ENCODE measurements at places on chromosomes 3 and 15.

DNA sequence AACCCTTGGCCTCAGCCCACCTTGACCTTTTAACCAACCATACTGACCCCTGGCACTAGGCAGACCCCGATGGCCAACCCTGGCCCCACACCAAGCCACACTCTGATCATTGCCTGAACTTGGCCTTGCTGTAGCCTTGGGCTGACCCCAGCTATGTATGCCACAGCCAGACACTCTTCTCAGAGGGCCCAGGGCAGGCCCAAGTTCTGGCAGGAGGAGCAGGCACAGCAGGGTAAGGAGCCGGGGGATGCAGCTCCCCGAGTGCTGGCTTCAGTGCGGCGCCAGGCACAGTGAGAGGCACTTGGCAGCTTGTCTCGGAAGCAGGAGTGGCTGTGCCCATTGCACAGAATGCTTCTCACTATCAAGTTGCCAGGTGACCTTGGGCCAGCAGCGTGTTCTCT lies 22.3 kb downstream of the PRR20G start:
- DNase-seq, result no peak

GRCh38 chr15:70856177-70856883 lies 2.4 kb upstream of the LARP6 start:
- DNase-seq, result no peak

GRCh38 chr3:136173939-136174490 lies 22.1 kb downstream of the MSL2 start:
- DNase-seq, result no peak

DNA sequence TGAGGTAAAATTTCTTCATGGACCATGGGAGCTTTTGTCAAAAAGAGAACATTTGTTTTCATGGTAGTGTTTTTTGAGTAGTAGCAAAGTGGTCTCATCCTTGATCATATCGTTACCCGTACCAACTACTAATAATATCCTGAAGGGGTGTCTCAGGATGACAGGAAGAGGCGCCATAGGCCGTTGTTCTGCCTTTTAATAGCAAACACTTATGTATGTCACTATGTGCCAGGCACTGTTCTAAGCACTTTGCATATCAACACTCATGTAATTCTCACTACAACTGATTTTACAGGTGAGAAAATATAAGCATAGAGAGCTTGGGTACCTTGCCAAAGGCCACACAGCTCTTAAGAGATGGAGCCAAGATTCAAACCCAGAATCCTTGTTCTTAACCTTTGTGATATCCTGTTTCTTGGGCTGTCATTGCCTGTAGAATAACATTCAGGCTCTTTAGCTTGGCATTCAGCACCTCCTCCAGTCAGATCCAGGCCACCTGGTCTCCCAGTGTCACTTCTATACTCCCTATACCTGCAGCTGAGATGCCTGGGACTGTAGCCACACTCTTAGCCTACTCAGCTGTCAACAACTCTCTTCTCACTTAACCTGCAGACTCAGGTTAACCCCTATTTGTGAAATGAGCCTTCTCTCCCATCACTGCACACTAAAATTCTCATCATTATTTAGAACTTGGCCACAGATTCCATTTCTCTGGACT lies 113.7 kb downstream of the USP13 start:
- no peak for DNase-seq

- no peak for DNase-seq
These were observed 25.0 kb downstream of the CTNNB1 start for GRCh38 chr3:41224120-41224806.

GRCh38 chr15:90872486-90873184 lies 4.2 kb downstream of the FURIN start:
- DNase-seq, result peak; percentile 63

- no peak for DNase-seq
These were observed 3.1 kb downstream of the AAGAB start for GRCh38 chr15:67251318-67251717.

DNA sequence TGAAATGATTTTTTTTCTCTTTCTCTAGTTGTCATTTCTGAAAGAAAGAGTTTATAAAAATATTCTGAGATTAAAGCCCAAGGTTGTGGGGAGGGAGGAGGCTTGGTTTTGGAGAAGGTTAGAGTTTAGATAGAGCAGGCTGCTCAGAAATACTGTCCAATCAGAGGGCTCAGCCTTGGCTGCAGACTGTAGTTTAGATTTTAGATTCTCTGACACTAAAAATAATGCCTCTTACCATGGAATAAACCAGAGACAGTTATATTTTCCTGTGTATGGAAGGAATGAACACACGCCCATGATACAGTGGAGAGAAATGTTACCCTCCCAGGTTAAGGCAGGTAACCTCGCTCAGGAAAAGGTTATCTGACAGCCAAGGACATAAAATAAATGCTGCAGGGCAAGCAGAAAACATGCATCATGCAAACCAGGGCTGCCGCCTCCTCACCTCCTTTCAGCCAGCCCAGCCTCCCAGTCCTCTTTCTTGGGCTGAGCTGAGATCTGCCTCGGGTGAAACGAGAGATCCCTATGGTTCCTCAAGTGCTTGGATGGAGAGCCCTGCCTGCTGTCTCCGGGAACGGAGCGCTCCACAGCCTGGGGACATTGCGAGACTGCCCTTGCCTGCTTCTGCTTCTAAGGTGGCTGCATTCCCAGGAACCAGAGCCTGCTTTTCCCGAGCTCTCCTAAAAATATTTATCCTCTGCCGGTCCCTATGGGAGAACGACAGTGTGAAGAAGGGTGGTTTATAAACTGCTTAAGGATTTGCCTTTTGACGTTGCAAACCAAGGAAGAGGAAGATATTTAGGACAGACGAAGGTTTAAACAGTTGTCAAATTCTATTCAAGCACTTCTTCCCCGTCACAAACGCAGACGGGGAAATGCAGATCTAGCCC lies 848 bp downstream of the NCEH1 start:
- DNase-seq, result peak; percentile 10

DNA sequence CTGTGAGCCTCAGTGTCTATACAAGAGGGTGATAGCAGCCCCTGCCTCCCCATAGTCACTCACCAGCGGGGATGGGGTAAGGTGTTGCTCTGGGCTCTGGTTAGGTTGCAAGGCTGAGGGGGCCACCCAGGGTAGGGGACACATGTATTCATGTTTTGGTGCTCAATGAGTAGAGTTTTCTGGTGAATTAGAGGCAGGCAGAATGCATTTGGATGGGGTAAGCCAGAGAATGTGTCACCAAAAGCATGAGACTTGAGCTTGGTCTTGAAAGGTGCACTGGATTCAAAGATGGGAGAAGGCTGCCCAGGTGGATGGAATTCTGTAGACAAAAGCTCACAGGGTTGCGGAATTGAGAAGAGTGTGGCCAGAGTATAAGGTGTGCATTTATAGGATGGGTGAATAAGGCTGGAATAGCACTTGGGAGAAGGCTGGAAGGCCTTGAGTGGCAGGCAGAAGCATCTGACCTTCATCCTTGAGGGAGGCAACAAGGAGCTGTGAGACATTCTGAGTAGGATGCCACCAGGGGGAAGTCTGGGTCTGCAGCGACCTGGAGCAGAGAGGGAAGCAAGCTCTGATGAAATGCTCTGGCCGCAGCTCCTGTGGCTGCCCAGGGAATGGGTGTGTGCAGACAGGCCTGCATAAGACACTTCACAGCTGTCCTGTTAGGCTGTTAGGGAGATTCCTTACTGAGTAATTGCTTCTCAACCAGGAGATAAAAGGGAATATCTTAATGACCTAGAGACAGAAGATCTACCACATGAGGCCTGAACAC lies 149.6 kb downstream of the CHDH start:
- DNase-seq, result no peak

DNA sequence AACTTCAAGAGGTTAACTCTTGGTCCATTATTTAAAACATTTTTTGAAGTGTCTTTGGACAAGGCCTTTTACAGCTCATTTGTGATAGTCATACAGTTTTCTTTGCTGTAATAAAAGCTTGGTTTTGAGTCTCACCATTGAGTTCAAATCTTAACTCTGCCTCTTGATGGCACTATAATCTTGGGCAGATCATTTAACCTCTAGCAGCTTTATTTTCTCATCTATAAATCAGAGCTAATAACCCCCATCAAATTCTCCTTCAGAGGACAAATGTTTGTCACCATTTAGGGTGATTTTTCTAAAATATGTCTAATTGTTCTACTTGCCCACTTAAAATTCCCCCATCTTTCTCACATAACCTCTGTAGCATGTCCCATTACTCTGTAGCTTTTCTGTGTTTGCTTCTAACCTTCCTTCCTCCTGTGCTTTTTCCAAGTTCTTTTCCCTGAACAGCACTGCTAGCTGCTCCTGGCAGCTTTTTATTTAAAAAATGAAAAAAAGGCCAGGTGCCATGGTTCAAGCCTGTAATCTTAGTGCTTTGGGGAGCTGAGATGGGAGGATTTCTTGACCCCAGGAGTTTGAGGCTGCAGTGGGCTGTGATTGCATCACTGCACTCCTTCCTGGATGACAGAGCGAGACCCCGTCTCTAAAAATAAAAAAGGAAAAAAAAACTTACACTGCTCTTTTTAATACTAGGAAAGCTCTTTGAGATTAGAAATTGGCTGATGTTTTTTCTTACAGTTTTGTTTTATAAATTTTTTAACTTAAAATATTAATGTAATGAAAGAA lies 28.5 kb downstream of the UBE2E1 start:
- DNase-seq, result no peak

- no peak for DNase-seq
These were observed 73.8 kb downstream of the IQSEC1 start for GRCh38 chr3:12999147-13000140.

DNA sequence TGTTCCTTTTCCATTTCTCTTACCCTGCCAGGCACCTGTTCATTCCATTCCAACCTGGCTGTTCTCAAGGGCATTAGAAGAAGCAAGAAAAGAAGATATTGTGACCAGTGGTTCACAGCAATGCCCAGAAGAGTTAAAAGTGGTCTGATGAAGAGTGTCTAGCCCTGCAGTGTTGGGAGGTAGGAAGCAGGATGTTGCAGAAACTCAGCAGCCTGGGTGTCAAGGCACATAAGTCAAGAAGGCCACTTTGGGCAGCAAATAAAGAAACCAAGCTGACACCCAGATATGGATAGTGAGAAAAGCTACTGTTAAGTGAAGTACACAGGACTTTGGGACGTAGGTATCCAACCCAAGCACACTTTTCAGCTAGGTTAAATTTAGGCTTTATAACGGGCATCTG lies 199.9 kb upstream of the SATB1 start:
- DNase-seq, result no peak

GRCh38 chr3:31321620-31322019 lies 211.1 kb upstream of the STT3B start:
- DNase-seq, result no peak

- DNase-seq, result no peak
These were observed 622.1 kb downstream of the IGSF11 start for GRCh38 chr3:118412503-118412902.

GRCh38 chr15:64895285-64896065 lies 16.2 kb upstream of the ANKDD1A start:
- DNase-seq, result peak; percentile 29

GRCh38 chr3:5675319-5675718 lies 487.8 kb downstream of the EDEM1 start:
- DNase-seq, result no peak

GRCh38 chr3:111246967-111247760 lies 175.5 kb downstream of the NECTIN3 start:
- DNase-seq, result no peak

- no peak for DNase-seq
These were observed 113.2 kb downstream of the DGKG start for GRCh38 chr3:186248850-186249249.

DNA sequence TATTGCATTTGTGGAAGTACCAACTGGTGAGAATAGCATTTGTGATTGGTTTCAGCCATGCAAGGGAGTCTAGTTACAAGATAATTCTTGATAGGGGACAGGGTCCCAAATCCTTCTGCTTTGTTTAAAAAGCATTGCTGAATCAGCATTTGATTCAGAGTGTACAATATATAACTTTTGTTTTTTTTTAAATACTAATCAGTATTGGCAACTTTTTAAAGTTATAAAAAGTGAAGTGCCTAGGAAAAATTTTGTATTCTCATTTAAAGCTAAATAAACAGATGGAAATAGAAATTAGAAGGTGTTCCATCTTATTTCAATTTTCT lies 75.4 kb upstream of the SLC25A26 start:
- DNase-seq, result no peak

GRCh38 chr3:156793851-156794250 lies 32.3 kb upstream of the LEKR1 start:
- DNase-seq, result no peak

DNA sequence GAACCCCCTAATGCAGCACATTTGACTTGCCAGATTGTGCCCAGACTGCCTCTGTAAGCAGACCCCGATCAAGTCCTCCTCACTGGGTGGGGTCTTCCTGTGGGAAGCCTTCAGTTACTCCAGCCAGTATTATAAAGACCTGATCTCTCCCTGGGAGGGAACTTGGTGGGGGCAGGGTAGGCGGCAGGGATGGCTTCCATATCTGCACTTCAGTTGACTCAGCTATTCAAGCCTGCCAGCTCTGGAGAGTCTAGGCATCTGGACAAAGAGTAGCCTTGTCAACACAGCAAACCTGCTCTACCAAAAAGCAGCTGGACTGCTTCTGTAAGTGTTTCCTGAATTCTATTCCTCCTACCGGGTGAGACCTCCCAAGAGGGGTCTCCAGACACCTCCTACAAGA lies 21.0 kb upstream of the SLC25A38 start:
- DNase-seq, result no peak

- no peak for DNase-seq
These were observed 26.8 kb upstream of the SEMA4B start for GRCh38 chr15:90174140-90174875.

DNA sequence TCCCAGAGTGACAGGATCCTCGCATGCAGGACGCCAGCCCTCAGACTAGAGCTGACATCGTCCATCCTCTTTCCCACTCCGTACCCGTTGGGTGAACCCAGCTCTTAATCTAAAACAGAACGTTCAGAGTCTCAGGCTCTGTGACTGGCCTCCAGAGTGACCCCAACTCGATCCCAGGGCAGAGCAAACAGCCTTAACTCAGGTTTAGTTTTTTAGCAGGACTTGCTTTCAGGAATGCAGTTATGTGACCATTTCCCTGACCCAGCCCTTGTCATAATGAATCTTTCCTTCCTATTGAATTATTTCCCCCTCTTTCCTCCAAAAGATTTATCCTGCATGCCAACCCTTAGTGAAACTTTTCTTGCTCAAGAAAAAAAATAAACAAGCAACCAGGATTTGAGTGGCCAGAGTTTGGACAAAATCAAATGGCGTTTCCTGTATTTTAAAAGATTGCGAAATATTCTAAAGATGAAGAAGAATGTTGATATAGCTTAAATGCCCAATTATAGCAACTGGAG lies 47.8 kb upstream of the RARB start:
- DNase-seq, result no peak
